ENCODE measurements at places on chromosomes 4 and X. TPM values are rescaled to one million over a fixed set of nuclear protein-coding genes. Genes with fewer than 3 reads are reported as not detected.

Gene PSAPL1
- 4.3 TPM for total RNA-seq

GRCh38 chrX:154791467-154791866 lies 13.8 kb downstream of the MPP1 start:
- no peak for DNase-seq

- no peak for DNase-seq
Measured at GRCh38 chrX:114841051-114841450, 176.4 kb downstream of the IL13RA2 start.

Gene DGKK
- 0.36 TPM for total RNA-seq

Gene STS
- total RNA-seq = 6.5 TPM

GRCh38 chrX:7158468-7158990 lies 10.6 kb upstream of the PUDP start:
- DNase-seq = no peak

GRCh38 chr4:8391972-8392371 lies 48.6 kb downstream of the ACOX3 start:
- no peak for DNase-seq
